ENCODE measurements at places on chromosomes 13 and 19. TPM values are rescaled to one million over a fixed set of nuclear protein-coding genes. Genes with fewer than 3 reads are reported as not detected.

GRCh38 chr13:37123337-37123736 is 17.9 kb upstream of the CSNK1A1L start:
- no peak for DNase-seq

The CCDC169 gene
- total RNA-seq = not detected

The UFM1 gene
- total RNA-seq = 54.5 TPM

- DNase-seq = no peak
These were observed 11.7 kb upstream of the TMEM255B start for GRCh38 chr13:113747291-113747833.

GRCh38 chr19:38409631-38410133 is 6.8 kb downstream of the FAM98C start:
- DNase-seq = no peak

GRCh38 chr19:19269952-19270694 is 3.0 kb downstream of the TM6SF2 start:
- no peak for DNase-seq

- DNase-seq = no peak
These were observed 41.0 kb downstream of the RASL11A start for GRCh38 chr13:27311518-27312210.

DNA sequence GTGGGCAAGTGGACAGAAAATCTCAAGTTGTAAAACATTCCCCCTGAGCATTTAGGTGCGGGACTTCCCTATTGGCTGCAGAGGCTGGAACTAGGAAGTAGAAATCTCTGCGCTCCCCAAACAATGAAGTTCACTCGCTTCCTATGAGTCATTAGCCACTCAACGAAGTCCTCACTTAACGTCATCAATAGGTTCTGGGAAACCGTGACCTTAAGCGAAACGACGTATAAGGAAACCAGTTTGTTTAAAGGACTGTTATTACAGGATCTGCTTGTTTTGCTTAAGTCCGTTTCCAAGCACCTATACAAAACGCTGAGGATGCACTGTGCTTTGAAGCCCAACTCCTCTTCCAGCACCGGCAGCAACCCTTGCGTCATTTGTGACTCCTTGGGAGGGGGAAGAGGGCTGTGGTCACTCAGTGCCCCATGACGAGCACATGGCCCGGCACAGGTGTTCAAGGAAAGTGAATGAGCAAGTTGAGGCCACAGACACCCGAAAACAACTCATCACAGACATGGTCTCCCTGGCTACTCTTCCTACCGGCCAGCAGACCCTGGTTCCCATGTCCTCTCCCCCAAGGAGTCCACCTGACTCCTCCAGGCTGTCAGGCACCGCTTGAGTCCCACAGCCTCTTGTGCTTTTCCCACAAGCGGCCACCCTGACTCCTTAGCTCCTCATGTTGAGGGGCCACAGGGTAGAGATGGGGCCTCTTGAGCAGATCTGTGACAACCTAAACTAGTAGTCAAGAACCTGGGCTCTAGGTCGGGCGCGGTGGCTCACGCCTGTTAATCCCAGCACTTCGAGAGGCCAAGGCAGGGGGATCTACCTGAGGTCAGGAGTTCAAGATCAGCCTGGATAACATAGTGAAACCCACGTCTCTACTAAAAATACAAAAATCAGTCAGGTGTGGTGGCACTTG is 4.8 kb downstream of the RPS16 start:
- DNase-seq = no peak

Measured in vagina (tissue), 2 donors.